Right atrium auricular region (tissue), 2 donors: ENCODE measurements at places on chromosomes 16 and 17. TPM values are rescaled to one million over a fixed set of nuclear protein-coding genes. Genes with fewer than 3 reads are reported as not detected.

CNP gene
- 29.5 TPM for total RNA-seq

NTN3 gene
- total RNA-seq, result 0.22 TPM

HOXB4 gene
- total RNA-seq, result 0.52 TPM

AGRP gene
- total RNA-seq, result not detected

HCRT gene
- not detected for total RNA-seq

TADA2A gene
- 15.7 TPM for total RNA-seq

FKBP10 gene
- 35.1 TPM for total RNA-seq

PPL gene
- total RNA-seq, result 7.5 TPM

TPSG1 gene
- not detected for total RNA-seq

CAMTA2 gene
- 24.7 TPM for total RNA-seq

PRSS22 gene
- total RNA-seq, result not detected

ATP2A1 gene
- 0.26 TPM for total RNA-seq

LYRM9 gene
- 19.5 TPM for total RNA-seq

NGFR gene
- total RNA-seq, result 16.7 TPM

ADCY9 gene
- 31.5 TPM for total RNA-seq

KRT28 gene
- not detected for total RNA-seq

MYLK3 gene
- 456 TPM for total RNA-seq

USP6 gene
- not detected for total RNA-seq

CDT1 gene
- total RNA-seq, result 1.3 TPM

CLEC18C gene
- not detected for total RNA-seq

UBALD2 gene
- 9.7 TPM for total RNA-seq

WNT3 gene
- total RNA-seq, result 1.2 TPM

TPPP3 gene
- 24.1 TPM for total RNA-seq

MEFV gene
- total RNA-seq, result 0.82 TPM

NAGS gene
- 4.5 TPM for total RNA-seq

GDPD1 gene
- total RNA-seq, result 1.3 TPM

TMEM186 gene
- total RNA-seq, result 7.6 TPM

TPSD1 gene
- total RNA-seq, result not detected

FAM20A gene
- 2.5 TPM for total RNA-seq

KCNH6 gene
- not detected for total RNA-seq

TMEM220 gene
- total RNA-seq, result 5.5 TPM

SOX8 gene
- 1.0 TPM for total RNA-seq

PLEKHM1 gene
- total RNA-seq, result 26.9 TPM

GNG13 gene
- total RNA-seq, result not detected

SMIM22 gene
- total RNA-seq, result not detected

CPHXL2 gene
- total RNA-seq, result not detected

DNAH2 gene
- 0.08 TPM for total RNA-seq

ABCC3 gene
- 4.5 TPM for total RNA-seq

TANC2 gene
- 4.0 TPM for total RNA-seq

SOST gene
- total RNA-seq, result not detected

ABCC6 gene
- 1.8 TPM for total RNA-seq

KRT20 gene
- not detected for total RNA-seq

KRTAP1-1 gene
- total RNA-seq, result not detected

SLC47A1 gene
- total RNA-seq, result 2.2 TPM

MYH8 gene
- not detected for total RNA-seq

ST6GALNAC2 gene
- 4.5 TPM for total RNA-seq
